ENCODE measurements at places on chromosomes 6 and 20. TPM values are rescaled to one million over a fixed set of nuclear protein-coding genes. Genes with fewer than 3 reads are reported as not detected.

Gene OPN5
- not detected for total RNA-seq

Gene PERP
- total RNA-seq = 5.7 TPM

Gene TPD52L1
- total RNA-seq = 0.29 TPM

GRCh38 chr6:107716688-107717089 lies 107.4 kb downstream of the SCML4 start:
- peak; percentile 70 for DNase-seq

- DNase-seq = no peak
Observed at GRCh38 chr20:20955892-20956291, 150.3 kb downstream of the LINC00237 start.

DNA sequence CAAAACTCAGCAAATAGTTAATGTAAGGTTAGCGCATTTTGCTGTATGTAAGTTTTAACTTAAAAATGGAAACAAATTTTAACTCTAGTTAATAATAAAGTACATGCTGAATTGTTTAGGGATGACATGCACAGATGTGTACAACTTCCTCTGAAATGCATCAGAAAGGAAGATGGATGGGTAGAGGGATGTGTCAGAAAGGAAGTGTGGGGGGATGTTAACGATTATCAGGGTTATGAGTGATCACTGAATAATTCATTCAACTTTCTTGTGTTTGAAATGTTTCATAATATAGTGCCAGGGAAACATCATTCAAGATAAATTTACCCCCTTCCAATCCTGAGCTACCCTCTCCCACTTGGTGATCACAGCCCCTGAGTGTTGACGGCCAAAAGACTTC lies 87.6 kb downstream of the FOXA2 start:
- DNase-seq = no peak

DNA sequence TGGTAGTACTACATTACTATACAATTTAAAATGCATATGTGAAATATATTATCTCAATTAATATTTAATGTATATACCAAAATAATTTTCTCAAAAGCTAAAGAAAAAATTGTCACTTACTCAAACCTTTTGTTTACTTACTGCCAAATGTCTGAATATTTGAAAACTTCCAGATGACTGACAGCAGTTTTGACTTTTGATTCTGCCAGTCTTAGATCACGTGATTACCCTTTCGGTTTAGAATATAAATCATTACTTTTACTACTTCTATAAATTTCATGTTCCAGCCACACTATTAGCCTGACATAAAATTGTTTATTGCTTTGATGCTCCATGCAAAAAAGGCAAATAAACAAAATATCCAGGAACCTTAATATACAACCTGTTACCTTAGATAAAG lies 680.7 kb upstream of the ID4 start:
- no peak for DNase-seq

- DNase-seq = peak; percentile 24
Observed at GRCh38 chr6:111087871-111088667, 766 bp downstream of the SLC16A10 start.
